ENCODE measurements at places on chromosomes 13 and 19.
A peak's percentile ranks its signal among the peaks of the same experiment; 100 is the strongest.

GRCh38 chr19:5142725-5143097, 173.8 kb downstream of the KDM4B start:
- no peak for DNase-seq

DNA sequence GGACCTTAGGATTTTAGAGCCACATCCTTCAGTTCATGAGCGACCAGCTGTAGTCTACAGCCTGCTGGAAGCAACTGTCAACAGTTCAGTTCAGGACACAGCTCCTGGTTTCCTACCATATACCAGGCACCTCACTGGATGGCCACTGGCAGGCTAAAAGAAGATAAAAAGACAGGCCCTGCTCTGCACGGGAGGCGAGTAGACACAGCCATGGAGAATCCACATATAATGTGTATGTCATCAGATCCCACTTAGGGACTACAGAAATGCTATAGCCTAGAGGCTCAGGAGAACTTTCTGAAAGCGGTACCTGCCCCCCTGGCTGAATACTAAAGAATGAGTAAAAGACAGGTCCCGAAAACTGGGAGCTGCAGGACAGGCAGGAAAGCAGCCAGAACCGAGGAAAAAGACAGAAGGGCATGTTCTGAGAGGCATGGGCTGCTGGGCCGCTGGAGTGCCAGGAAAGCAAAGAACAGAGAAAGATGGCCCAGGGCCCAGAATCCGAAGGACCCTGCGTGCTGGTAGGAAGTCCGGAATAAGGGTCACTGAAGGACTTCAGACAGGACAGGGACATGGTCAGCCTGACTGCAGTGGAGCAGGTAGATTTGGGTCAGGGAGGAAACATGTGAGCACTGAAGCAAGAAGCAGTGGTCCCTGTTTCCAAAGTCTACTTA, 23.5 kb downstream of the DZIP1 start:
- DNase-seq, result no peak

- no peak for DNase-seq
Measured at GRCh38 chr13:109355875-109356434, 430.4 kb downstream of the IRS2 start.

- no peak for DNase-seq
Measured at GRCh38 chr13:50459046-50459445, 384.4 kb downstream of the DLEU7 start.

GRCh38 chr19:40623403-40624251, 22.5 kb downstream of the LTBP4 start:
- DNase-seq, result peak; percentile 82

- peak; percentile 56 for DNase-seq
Measured at GRCh38 chr13:98839856-98840769, 87.6 kb upstream of the SLC15A1 start.
